EL (cell line): ENCODE measurements at places on chromosomes 3 and 15.

DNA sequence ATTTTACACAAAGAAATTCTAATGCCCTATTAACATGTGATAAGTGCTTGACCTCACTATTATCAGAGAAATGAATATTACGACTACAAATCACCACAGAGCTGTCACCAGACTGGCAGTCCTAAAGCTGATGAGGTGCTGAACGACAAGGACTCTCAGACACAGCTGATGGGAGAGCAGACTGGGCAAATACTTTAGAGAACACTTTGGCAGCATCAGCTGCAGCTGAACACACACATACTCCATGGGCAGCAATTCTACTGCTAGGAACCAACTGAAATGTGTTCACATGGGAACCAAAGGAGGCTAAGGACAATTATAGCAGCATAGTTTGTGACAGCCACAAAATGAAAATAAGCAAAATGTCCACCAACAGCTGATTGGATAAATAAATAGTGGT lies 45.5 kb downstream of the SUSD5 start:
- no peak for DNase-seq

DNA sequence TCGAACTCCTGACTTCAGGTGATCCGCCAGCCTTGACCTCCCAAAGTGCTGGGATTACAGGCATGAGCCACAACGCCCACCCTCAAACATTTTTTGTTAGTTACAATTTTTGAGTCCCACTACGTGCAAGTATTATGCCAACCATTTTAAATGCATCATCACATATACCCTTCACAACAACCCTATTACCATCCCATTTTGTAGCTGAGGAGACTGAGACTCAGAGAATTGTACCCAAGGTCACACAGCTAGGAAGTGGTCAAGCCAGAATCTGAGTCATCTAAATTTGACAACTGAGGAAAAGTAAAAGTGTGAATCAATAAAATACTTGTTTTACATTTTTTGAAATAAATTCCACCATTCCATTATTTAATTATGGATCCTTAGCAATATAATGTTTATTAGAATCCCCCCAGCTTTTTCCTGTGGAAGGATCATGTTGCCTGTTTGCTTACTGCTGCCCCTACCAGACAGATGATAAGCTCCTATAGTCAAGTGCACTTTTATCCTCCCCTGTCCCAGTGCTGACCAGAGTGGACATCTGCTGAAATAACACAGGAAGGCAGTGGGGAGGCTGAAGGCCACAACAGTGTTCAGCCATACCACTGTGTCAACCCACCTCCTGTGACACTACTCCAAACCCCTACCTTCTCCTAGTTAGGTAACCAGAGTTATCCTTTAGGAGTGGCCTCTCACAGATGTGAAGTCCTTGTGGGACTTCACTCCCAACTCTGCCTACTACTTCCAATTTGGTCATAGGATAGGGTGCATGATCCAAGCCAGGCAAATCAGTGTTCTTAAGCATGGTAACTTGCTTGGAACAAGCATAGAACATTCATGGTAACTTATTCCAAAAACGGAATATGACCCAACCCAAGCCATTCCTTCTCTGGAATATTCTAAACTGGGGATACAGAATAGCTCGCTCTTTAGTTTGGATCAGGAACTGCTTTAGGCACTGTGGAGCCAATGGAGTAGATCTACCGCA lies 28.1 kb downstream of the PRKAR2A start:
- DNase-seq = no peak

DNA sequence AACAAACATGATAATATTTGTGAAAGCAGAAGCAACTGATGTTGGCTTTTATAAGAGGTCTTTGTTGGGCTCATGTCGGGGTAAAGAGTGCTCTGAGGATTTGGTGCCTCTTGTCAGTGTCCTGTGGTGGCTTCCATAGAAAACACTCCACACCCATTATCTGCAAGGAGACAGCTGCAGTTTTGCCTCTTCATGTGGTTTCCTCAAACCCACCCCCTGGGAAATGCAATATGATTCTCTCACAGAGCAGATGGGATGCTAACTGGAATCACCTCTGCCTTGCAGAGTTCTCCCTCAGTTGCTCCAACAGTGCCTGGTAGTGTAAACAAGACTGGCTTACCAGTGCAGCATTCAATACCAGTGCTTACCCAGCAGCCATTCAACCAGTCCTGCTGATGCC lies 771.4 kb upstream of the CFAP20DC start:
- no peak for DNase-seq

- no peak for DNase-seq
Observed at GRCh38 chr3:65483480-65483879, 555.2 kb downstream of the MAGI1 start.

DNA sequence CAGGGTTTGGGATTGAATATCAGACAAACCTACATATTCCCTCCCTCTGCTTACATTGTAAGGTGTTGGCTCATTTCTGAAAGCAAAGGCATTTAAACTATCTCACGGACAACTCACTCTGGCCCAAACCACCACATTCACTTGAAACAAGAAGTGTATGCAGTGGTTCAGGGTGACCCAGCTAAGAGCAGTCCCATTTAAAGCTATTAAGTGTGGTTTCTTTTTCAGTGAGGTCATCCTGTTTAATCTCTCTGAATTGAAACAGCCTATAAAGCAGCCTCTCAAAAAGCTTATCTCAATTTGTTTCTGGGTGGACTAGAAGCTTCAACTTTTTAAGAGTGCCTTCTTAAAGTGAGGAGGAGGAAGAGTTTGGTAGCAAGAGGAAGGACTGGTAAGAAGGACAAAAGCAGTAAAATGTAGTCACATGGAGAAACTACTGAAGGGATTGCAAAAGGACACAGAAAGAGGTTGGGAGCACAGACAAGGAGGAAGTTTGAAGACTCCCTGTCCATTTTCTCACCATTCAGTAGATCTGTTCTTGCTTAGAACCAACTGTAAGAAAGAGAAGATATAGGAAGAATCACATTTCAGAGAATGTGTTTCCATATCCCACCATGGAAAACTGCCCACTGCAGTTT lies 151.6 kb downstream of the TMCO5A start:
- DNase-seq = peak; percentile 38

GRCh38 chr15:89410039-89410435 lies 75.4 kb upstream of the POLG start:
- no peak for DNase-seq

DNA sequence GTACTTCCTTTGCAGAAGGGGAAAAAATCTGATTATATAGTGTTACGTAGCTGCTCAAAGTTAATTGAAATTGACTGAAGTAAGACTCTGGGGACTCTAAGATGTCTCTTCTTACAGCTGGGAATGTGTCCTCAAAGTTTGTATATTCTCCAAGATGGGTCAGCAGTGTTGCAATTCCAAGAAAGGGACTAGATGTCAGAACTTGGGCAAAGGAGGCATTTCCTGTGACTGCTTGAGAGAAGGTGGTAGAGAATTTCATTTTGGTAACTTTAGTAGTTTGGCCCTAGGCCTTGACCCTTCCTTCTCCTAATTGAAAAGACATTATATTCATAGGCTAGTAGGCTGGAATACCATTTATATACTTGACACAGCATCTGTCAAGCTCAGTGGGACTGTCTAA lies 33.9 kb downstream of the PTPRG start:
- peak; percentile 49 for DNase-seq

GRCh38 chr3:5128849-5129248 lies 6.8 kb downstream of the ARL8B start:
- no peak for DNase-seq

- DNase-seq = no peak
Observed at GRCh38 chr15:90817117-90818057, 51.0 kb upstream of the FURIN start.

- peak; percentile 11 for DNase-seq
Observed at GRCh38 chr3:136919799-136920580, 37.8 kb upstream of the IL20RB start.

GRCh38 chr15:50542887-50543210 lies 3.6 kb downstream of the USP50 start:
- peak; percentile 13 for DNase-seq

DNA sequence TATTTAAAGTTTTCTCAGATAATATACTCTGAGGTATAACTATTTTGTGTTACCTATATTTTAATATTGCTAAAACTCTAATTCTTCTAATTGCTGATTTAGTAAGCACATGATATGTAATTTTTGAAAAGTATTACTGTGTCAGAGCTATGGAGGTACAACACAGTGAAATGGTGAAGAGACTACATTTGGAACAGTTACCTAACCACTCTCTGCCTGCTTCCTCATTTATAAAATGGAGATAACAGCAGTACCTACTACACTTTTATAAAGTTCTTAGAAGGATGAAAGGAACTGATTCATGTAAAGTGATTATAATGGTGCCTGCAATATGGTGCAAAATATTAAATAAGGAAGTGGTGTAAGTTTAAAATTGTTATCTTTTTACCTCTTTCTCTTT lies 16.3 kb upstream of the NEK10 start:
- no peak for DNase-seq

- no peak for DNase-seq
Observed at GRCh38 chr15:57135800-57136199, 217.4 kb downstream of the TCF12 start.

- DNase-seq = no peak
Observed at GRCh38 chr3:46095307-46095706, 68.0 kb upstream of the XCR1 start.

- DNase-seq = peak; percentile 54
Observed at GRCh38 chr15:90143166-90143655, 40.9 kb upstream of the IDH2 start.

- DNase-seq = peak; percentile 63
Observed at GRCh38 chr15:64895285-64896065, 16.2 kb upstream of the ANKDD1A start.

DNA sequence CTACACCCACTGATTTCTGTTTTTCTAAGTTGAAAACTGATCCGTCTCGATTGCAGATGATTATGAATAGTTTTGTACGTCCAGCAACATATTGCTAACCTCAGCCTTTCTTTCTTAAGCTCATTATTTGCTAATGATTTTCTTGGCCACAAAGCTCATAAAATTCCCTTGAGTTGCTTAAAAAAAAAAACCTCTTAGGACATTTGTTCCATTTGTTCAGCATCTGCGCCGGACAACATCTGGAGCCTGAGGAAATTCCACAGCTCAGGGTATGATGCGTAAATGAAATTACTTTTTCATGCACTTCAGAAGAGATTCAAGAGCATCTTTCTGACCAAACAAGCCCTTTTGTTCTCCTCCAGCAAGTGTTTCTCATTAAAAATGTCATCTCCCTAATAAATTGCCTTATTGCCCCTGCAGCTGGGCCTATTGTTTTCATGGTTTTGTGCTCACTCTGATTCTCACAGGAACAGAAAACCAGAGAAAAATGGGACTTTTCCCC lies 249.1 kb upstream of the MCTP2 start:
- no peak for DNase-seq

- no peak for DNase-seq
Observed at GRCh38 chr3:151216641-151217607, 13.9 kb upstream of the GPR171 start.

DNA sequence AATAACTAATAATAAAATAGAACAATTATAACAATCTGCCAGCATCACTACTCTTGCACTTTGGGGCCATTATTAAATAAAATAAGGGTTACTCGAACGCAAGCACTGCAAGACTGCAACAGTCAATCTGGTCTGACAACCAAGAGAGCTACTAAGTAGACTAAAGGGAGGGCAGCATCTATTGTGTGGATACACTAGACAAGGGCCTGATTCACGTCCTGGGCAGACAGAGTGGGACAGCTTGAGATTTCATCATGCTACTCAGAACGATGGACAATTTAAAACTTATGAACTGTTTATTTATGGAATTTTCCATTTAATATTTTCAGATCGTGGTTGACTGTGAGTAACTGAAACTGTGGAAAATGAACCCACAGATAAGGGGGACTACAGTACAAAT lies 39.5 kb downstream of the TNIK start:
- DNase-seq = no peak

DNA sequence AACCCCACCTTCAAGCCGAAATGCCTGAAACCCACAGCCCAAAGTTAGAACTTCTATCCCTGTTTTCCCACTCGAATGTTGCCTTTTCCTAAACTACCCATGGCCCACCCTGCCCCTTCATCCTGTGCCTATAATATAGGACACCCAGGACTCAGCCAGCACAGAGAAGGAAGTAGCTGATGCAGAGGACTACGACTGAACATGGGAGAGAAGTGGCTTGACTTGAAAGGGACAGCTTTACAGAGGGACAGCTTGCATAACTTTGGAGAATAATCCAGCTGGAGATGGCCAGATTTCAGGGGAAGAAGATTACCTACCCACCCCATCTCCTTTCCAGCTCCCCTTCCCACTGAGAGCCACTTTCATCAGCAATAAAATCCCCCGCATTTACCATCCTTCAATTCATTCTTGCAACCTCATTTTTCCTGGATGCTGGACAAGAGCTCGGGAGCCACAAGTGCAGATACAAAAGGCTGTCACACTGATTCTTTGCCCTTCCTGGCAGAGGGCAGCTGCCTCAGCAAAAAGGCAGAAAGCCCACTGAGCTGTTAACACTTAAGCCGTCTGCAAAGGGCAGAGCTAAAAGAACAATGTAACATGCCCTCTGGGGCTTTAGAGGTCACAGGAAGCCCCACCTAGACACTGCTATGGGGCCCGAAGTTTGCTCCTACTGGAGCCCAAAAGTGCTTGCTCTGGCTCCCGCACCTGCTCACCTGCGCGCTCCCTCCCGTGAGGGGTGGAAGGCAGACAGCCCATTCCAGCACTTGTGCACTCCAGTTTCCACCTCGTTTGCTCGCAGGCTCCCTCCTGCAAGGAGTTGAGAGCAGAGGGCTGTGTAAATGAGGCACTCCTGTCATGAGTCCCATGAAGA lies 224.0 kb downstream of the TBC1D5 start:
- DNase-seq = no peak

DNA sequence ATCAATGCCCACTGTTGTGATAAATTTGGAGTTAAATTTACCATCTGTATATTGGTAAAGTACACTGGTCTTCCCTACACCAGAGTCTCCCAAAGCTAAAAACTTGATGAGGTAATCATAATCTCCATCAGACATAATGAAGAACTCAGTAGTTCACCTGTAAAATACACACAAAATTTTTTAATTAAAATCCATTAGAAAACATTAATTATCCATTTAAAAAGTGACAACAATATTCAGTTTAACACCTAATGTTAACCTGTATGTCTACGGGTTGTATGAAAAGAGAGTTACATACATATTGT lies 38.0 kb upstream of the RSL24D1 start:
- DNase-seq = no peak
